NCI-H1694 (cell line): ENCODE measurements at places on chromosomes 16 and 17.

DNA sequence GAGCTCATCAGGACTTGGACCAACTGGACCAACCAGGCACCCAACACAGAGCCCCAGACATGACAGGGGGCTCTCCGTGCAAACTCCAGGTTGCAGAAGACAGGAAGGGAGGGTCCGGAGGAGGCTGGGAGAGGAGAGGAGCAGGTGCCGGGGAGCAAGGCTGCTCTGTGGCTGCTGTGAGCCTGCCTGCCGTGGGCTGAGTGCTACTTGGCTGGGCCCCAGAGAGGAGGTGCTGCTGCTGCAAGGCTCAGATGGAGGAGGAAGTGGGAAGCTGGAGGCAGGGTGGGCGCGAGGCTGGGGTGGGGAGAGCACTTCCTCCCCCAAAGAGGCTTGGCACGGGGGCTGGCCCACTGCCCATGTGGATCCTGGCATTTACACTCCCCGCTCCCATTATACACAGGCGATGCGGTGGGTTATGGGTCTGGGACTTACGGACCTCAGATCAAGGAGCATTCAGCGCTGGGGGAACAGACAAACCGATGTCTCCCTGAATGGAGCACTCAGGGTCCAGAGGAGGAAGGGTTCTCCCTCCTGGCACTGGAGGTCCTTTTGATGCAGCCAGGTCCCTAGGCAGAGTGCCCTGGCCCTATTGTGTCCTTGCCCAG, 15.9 kb downstream of the EPOP start:
- no peak for DNase-seq

- DNase-seq: no peak
Observed at GRCh38 chr17:13638855-13639458, 37.2 kb upstream of the HS3ST3A1 start.

DNA sequence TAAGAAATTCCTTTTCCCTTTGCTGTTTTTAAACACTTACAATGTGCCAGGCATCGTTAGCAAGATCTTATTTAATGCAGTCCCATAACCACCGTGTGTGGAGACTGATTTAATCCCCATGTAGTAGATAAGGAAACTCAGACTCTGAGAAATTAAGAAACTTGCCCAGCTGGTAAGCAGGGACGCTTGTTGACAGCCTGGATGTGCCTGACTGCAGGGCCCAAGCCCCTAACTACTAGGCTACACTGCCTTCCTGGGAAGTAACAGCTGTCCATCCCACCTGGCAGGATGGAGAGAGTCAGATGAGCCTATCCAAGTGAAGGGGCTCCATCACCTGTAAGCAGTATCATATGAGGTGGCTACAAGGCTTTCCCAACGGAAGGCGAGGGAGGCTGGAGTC, 23.1 kb downstream of the CDK5RAP3 start:
- no peak for DNase-seq

- no peak for DNase-seq
Observed at GRCh38 chr17:61517843-61518606, 65.8 kb downstream of the TBX4 start.

GRCh38 chr17:8002721-8003593, 542 bp downstream of the GUCY2D start:
- no peak for DNase-seq

GRCh38 chr16:2178321-2179106, 17.9 kb downstream of the CASKIN1 start:
- no peak for DNase-seq

- no peak for DNase-seq
Observed at GRCh38 chr16:63623551-63624039, 1498.3 kb downstream of the CDH11 start.

GRCh38 chr17:6755731-6756184, at the start of gene XAF1:
XAF1 (plus strand) TSS chr17:6756046; CDS start chr17:6756079, 33 bp downstream.
- no peak for DNase-seq
